ENCODE measurements at places on chromosomes 5 and 9.
A peak's percentile ranks its signal among the peaks of the same experiment; 100 is the strongest.

- DNase-seq, result no peak
Measured at GRCh38 chr9:126145887-126146253, 180.8 kb upstream of the MVB12B start.

DNA sequence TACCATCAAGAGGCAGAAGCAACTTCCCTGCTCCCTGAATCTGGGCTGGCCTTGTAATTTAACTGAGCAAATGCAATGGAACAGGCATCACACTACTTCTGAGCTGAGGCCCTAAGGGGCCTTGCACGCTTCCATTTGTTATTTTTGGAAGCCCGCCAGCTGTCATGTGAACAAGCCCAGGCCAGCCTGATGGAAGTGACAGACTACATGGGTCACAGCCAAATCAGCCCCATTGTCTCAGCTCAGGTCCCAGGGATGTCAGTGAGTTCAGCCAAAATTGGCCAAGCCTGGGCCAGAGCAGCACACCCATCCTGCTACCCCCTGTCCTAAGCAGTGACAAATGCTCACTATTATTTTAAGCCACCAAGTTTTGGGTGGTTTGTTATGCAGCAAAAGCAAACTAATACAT, 72.8 kb downstream of the PRRT1B start:
- DNase-seq, result no peak

DNA sequence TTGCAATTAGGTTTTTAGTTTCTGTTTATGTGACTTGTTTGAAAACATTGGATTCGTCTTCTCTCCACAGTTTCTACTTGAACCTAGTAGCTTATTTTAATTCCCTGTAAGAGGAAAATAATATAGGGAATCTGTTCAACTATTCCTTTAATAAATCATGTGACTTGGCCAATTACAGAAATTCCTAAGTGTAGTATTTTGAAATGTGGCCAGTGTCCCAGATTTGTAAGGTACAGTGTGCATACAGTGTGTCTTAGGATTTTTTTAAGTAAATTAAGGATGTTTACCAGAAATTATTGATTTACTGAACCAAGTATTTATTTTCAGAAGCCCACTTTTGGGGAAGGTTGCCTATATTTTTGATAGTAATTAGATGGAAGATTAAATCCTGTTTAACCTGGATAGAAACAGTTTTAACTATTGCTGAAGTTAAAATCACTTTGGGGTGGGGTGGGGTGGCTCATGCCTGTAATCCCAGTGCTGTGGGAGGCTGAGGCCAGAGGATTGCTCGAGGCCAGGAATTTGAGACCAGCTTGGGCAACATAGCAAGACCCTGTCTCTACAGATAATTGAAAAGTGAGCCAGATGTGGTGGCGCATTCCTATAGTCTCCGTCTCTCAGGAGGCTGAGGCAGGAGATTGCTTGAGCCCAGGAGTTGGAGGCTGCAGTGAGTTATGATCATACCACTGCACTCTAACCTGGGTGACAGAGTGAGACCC, 36.9 kb downstream of the G3BP1 start:
- DNase-seq, result no peak

DNA sequence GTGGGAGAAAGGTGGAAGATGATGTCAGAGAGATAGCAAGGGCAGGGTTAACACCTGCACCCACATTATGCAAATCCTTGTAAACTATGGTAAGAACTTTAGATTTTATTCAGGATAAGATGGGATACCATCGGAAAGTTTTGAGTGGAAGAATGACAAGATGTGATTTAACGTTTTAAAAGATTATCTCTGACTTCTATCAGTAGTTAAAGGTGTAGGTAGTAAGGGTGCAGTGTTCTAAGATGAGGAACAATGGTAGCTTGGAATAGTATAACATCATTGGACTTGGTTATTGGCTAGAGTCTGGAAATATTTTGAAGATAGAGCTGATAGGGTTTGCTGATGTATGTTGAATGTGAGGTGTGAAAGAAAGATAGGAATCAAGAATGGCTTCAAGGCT, 211.3 kb downstream of the CCDC171 start:
- DNase-seq, result no peak

DNA sequence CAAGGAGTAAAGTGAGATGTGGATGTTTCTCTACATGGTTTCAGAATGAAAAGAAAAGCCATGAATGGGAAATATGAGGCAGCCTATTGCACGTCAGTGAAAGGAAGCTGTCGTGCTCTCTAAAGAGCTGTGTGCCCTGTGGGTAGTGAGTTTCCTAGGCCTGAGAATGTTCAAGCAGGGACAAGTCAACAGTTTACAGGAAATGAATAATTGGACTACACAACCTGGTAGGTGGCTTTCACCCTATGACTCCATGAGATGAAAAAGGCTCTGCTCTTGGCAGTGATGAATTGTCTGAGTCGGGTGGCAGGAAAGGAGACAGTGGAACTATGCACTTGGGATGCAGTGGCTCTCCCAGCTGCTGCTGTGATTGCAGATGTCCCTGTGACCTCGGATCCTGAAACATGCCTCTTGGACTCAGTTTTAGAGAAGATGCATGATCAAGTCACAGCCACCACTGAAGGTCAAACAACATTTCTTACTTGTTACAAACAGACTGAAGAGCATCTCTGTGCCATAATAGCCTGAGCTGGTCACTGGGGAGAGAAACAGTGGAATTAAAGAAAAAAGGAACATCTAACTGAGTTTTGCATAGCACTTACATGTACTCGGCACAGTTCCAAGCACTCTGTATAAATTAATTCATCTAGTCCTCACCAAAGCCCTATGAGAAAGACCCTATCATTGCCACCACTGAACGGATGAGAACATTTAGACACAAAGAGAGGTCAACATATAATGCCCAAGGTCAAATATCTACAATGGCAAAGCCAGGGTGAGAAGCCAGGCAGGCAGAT, 293.7 kb downstream of the SPOCK1 start:
- no peak for DNase-seq

DNA sequence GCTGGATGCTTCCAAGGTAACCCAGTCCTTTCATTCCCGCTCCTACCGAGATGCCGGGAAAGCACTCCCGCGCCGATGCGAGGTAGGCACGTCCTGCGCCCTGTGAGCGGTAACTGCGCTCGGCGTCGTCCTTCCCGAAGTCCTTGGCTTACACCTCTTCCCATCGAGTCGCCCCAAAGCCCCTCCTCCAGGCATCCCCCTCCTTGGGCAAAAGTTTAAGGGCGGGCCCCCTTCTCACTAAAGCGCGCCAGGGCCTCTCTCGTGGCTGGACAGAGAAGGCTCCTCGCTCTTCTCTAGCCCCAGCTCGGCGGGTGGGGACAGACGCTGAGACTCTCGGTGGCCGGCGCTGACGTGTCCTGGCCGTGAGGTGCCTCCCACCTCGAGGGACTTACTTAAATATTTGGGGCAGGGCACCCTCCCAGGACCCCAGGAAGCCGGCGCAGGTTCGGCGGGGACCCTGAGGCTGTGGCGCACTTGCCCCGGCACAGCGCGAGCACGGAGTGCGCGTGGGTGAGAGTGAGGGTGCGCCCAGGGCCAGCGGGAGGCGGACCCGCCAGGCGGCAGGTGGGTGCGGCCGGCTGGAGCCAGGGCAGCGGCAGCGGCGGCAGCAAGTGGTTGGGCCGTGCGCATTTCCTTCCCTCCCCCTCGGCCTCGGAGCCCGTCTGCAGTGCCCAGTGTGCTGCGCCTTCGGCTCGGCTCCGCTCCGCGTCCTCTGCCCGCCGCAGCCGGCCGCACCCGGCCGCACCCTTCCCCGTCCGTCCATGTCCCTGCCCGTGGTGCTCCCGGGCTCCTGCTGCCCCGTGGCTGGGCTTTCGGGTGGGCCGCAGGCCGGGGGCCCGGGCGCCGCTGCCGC, at the start of gene ENTREP1:
Gene ENTREP1, plus strand, starts transcription at position 667 of the 853 bp plus-strand sequence. Its CDS starts 95 bp downstream, at position 762.
- peak; percentile 61 for DNase-seq

DNA sequence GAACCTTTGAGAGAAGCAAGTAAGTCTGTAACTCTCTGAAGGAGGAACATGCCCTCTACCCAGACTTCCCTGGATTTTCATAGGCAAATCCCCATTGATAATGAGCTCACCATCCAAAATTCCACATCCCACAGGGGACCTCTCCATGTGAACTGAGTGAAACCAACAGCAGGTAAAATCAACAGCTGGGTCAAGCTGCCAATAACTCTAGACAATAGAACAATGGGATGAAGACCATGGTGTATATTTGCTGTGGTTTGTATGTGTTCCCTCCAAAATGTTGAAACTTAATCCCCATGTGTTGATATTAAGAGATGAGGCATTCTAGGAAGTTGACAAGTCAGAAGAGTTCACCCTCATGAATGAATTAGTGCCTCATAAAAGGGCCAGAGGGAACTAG, 110.2 kb upstream of the MYO10 start:
- DNase-seq, result no peak

DNA sequence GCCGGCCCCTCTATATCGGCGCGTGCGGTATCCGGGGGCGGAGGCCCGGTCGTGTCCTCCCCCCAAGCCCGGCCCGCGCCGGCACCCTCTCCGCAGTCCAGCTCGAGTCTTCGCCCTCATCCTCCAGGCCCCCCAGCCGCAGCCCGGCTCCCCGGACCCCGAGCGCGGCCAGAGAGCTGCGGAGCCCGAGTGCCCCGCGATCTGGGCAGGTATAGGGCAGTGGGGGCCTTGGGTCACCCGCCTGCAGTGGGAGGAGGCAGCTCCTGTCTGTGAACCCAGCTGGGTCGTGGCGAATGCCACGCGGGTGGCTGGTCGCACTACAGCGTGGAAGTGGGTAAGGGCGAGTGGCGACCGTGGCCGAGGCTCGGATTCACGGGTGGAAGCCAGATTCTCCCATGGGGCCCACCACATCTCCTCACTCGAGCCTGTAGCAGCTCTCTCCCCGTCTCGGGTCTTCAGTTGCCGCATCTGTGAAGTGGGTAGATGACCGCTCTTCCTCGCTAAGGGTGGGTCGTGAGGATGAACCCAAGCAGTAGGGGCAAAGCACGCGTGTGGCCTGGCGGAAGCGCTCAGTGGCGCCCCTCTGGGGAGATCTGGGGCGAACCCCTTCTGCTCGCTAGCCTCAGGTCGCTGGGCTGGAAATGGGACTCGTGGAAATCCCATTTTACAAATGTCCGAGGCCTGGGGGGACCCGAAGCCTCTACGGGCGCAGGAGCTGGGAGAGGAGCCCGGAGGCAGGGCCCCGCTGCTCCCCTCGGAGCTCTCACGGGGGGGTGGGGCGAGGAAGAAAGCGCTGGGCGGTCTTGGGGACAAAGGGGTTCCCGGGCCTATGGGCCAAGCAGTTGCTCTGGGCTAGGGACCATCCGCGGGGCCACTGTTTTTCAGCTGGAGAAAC, 1.9 kb downstream of the NR5A1 start:
- DNase-seq, result no peak

GRCh38 chr5:177428574-177429217, 2.2 kb downstream of the GRK6 start:
- no peak for DNase-seq

DNA sequence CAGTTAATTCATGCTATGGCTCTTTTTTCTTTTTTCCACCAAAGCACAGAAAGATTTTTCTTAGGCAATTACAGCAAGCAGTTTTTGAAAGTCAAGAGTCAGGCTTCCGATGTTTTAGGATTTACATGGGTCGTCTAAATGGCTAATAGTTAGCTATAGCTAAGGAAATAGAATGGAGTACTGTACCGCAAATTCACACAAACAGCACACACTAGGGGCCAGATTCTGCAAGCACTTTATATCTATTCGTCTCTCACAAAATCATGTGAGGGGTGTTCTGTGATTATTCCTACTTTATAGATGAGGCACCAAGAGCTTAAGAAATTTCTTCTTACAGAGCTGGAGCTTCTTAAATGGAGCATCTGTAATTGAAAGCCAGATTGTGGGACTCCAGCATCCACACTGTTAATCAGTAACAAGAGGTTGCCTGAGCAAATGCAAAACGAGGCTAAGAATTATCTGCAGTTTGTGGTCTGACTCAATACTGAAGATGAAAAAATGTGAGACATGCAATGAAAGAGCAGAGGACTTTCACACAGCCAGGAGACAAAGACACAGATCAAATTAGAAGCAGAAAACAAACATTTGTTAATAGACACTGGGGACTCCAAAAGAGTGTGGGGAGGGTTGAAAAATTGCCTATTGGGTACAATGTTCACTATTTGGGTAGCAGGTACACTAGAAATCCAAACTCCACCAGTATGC, 62.7 kb upstream of the CTXN3 start:
- DNase-seq, result no peak

DNA sequence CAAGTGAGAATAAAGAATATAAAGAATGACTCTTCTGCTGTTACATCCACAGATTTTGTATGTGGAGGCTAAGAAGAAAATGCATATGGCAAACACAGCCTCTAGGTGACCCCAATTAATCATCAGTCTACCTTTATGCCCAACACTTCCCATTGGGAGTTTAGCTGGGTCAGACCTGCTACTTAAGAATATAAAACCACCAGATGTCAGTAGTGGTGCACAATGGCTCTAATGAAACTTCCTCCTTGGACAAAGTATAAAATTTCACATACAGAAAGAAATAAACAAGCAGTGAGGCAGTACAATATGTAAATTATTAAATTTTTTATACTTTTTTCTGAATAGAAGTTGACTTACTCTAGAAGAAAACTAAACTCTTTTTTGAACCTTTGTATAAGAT, 539.9 kb downstream of the BRINP1 start:
- DNase-seq, result no peak

DNA sequence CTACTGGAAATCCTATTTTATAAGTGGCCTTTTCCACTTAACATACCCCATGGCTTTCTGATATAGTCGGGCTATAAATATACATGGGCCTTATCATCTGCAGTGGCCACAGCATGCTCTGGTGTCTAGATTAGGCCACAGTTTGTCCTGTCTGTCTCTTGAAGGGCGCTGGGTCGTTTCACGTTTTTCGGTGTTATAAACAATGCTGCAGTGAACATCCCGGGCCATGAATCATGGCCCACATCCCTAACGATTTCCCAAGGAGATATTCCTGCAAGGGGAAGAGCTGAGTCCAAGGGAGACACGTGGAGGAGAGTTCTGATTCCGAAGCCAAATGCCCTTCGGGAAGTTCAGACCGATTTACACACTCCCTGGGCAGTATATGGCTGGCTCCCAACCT, 8.4 kb downstream of the PLPP7 start:
- no peak for DNase-seq

DNA sequence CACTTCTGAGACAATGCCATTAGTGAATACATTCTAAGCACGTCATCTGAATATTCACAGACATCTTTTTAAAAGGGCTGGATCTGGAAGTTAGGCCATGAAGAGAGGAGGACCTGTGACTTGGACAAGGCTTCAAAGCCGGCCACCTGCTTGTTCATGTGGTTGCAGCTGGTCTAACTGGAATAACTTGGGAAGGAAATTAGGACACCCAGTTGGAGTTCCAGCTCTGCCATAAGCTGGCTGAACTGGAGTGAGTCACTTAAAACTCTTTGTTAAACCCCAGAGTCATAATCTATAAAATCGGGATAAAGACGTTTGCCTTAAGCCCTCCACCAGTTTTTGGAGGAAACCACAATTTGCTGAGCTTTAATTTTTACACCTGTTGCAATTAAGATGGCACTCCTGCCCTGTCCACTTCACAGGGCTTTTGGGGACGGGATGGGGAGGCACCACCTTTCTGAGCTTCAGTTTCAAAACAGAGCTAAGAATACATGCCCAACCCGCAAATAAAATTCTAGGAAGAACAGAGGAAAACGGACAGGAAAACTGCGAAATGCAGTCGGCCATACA, 536 bp upstream of the STX17 start:
- peak; percentile 4 for DNase-seq

- no peak for DNase-seq
Measured at GRCh38 chr9:111102793-111103464, 64.7 kb upstream of the LPAR1 start.

GRCh38 chr5:81696418-81697397, 54.2 kb downstream of the SSBP2 start:
- no peak for DNase-seq

Measured in nephron progenitor cell (in vitro differentiated cells).